ENCODE measurements at places on chromosomes 7 and 10. TPM values are rescaled to one million over a fixed set of nuclear protein-coding genes. Genes with fewer than 3 reads are reported as not detected.

- no peak for DNase-seq
Measured at GRCh38 chr7:81845744-81846241, 75.9 kb upstream of the HGF start.

- no peak for DNase-seq
Measured at GRCh38 chr7:2575733-2576340, 17.1 kb downstream of the IQCE start.

DNA sequence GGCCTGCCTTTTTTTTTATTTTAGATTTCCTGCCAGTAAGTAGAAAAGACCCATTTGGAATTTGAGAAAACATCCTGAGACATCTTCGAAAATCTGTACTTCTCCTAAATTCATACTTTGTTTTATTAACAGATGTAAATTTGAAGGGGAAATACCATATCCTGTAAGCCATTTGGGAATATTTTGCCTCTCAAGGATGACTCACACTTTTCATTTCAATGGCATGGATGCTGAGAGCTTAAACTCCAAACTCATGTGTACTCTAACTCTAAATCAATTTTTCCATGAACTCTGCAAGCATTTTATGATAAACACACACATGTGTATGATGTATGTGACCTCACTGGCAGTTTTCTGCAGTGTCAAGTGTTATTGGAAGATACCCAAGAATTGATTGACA lies 89.0 kb downstream of the SEMA3A start:
- DNase-seq: no peak

DNA sequence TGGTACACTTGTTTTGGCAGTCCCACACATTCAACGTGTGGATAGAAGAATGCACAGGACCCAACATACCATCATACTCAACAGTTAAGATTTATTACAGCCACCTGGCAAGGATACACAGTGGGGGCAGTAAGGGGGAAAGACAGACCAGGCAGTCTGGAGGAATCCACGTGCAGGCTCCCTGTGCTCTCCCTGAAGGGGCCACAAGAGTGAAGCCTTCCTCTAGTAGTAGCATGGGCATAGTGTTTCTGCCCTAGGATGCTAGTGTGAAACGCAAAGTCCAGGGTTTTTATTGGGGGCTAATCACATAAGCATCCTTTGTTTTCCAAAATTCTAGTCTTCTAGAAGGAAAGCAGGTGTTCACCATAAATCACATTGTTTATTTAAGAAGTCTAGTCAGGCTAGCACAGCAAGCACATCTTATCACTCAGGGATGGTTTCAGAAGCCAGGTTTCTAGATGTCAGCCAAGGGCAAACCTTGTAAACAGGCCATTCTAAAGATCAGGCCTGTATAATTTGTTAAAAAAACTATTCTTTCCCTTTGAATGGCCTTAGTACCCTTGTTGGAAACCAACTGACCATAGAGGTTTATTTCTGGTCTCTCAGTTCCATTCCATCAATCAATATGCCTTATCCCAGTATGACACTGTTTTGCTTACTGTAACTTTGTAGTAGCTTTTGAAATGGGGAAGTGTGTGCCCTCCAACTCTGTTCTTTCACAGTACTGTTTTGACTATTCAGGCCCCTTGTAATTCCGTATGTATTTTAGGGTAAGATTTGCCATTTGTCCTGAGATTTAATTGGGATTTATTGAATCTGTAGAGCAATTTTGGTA lies 12.4 kb upstream of the TFAM start:
- no peak for DNase-seq

GRCh38 chr7:132771301-132771730 lies 195.0 kb upstream of the PLXNA4 start:
- no peak for DNase-seq

DNA sequence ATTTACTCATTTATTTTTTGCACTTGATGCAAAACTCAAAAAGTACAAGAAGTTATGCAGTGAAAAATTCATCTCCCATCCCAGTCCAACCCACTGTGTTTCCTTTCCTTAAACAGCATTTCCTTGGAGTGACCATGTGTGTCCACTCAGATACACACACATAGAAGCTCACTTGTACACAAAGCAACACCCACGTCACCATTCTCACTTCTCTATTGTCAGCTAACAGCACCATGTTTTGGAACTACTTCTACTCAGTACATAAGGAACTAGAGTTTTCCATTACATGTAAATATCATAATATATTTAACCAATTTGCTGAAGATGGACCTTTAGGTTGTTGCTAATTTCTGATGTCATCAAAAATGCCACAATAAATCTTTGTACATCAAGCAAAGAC lies 167.6 kb downstream of the GRID1 start:
- no peak for DNase-seq

- DNase-seq: no peak
Measured at GRCh38 chr10:66329147-66329546, 596.7 kb upstream of the LRRTM3 start.

The CYP2C8 gene
- total RNA-seq: 1.1 TPM

The GHRHR gene
- not detected for total RNA-seq

The ST8SIA6 gene
- 3.7 TPM for total RNA-seq
